Heart right ventricle (tissue), 16 donors: ENCODE measurements at places on chromosomes 7 and 10. TPM values are rescaled to one million over a fixed set of nuclear protein-coding genes. Genes with fewer than 3 reads are reported as not detected.

GRCh38 chr10:96360331-96360730, 1.5 kb upstream of the OPALIN start:
- no peak for DNase-seq

DNA sequence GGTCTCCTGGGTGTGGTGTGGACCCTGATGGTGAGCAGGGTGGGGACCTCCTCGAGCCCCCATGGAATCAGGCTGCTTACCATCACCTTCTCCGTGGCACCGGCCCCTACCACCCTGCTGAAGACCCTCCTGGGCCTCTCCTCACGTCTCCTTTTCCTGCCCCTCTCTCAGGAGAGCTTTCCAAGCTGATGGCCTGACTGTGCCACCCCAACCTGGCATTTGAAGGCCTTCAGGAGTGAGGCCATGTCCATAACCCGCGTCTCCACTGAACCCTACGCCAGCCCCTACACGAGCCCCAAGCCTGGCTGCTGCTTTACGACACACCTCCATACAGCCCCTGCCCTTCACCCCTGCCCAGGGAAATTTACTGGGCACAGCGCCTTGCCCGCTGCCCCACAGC, 55.4 kb downstream of the ZRANB1 start:
- no peak for DNase-seq

GRCh38 chr10:69151984-69152383, 28.0 kb downstream of the VPS26A start:
- no peak for DNase-seq

MBL2 gene
- polyA plus RNA-seq: not detected

- no peak for DNase-seq
These were observed 329.4 kb downstream of the KCNMA1 start for GRCh38 chr10:77308084-77308732.

DNA sequence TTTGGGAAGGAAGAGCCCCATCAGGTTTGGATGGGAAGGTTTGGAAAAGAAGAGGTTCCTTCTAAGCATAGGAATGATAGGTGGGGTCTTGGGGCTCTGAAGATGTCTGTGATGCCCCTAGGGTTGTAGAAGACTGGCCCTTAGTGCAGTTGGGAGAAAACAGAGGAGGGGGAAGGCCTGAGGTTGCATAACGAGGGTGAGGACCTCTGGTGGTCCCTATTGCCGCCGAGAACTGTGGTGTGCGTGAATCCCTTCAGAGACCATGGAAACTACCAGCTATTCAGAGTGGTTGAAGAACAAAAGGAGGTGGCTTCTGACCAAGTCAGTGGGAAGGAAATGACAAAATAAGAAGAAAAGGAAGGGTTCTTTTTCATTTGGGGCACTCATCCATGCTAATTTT, 3.1 kb upstream of the PKD2L1 start:
- DNase-seq: no peak

DRGX gene
- not detected for polyA plus RNA-seq

DNA sequence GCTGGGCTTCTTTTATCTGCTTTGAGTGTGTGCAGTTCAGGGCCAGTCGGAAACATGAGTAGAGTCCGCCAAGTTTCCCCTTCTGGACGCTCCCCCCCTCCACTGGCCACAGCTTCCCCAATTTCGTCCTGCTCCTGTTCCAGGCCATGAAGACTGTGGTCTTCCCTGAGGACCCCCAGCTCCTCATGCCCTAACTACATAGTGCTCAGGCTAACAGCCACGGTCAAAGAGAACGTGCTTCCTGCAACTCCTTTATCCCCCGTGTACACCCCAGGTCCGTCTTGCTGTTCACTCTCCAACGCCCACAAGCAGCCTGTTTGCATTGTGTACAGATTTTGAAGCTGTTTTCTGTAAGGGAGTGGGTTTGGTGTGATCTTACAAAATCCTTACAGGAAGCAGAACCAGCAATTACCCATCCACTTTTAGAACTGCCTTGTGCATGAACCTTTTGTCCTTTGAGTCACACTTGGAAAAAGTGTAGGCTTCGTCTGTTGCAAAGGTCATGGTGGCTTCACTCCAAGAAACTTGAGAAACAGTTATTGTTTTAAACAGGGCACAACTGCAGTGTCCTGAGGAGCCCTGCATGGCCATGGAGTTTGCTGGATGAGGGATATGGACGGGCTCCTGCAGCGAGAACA, 77.0 kb upstream of the FAM20C start:
- DNase-seq: no peak

SP8 gene
- polyA plus RNA-seq: not detected
